Mesenchymal stem cell (in vitro differentiated cells and primary cell): ENCODE measurements at places on chromosomes 13 and 19.
A peak's percentile ranks its signal among the peaks of the same experiment; 100 is the strongest.

DNA sequence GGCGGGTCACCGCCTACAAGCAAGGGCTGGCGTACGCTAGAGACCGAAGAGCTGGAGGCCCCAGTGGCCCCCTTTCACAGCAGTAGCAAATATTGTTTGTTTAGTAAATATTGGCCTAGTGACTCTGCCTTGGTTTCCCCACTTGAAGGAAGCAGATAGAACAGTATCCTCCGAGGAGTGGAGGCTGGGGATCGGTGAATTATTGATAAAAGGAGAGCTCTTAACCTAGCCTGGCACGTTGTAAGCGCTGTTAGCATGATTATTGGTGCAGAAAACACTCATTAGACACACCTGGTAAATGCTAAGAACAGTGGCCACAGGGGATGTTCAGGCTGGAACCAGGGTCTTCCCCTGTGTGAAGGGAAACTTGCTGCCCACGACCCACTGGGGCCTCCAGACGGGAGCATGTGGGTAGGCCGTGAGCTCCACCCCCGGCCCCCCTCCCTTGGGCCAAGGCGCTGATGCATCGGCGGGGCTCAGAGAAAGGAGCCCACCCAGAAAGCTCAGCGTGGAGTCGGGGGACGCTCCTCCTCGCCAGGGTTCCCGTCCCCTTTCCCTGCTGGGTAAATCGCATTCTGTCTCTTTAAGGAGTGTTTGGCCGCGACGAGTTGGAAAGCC, 2.3 kb downstream of the IER2 start:
- H3K4me1 ChIP-seq = peaks cover 27% of the 10 kb centered on the region
- H3K36me3 ChIP-seq = peaks cover 8% of the 10 kb centered on the region
- H3K27ac ChIP-seq = peak overlapping the region; percentile 77
- H3K4me3 ChIP-seq = peak overlapping the region; percentile 46
- H3K27me3 ChIP-seq = no peaks in the 10 kb centered on the region

DNA sequence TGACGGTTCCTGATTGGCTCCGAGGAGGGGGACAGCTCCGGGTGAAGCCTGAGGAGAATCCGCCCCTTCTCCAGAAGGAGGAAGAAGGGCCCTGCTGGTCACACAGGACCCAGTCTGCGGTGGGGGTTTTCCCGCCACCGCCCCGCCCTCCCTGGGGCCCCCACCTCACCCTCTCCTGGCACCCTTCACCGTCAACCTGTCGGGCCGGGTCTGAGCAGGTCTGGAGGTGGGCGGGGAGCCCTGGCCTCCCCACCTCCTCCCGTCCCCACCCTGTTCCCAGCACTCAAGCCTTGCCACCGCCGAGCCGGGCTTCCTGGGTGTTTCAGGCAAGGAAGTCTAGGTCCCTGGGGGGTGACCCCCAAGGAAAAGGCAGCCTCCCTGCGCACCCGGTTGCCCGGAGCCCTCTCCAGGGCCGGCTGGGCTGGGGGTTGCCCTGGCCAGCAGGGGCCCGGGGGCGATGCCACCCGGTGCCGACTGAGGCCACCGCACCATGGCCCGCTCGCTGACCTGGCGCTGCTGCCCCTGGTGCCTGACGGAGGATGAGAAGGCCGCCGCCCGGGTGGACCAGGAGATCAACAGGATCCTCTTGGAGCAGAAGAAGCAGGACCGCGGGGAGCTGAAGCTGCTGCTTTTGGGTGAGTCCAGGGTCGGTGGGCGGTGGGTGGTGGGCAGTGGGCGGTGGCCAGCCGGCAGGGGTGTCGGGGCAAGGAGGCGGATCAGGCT, at the start of gene GNA15:
TSS of gene GNA15 (plus strand) at position 73 of the 723 bp plus-strand sequence. CDS start at position 491, 418 bp downstream.
- H3K4me3 ChIP-seq = no peak within 1 kb of the TSS
- H3K27me3 ChIP-seq = no peaks in the 10 kb centered on the region
- H3K36me3 ChIP-seq = no peaks in the 10 kb centered on the region
- peaks cover 10% of the 10 kb centered on the region for H3K4me1 ChIP-seq
- no peak for DNase-seq

GRCh38 chr19:2636897-2637683, 65.4 kb downstream of the GNG7 start:
- peaks cover 11% of the 10 kb centered on the region for H3K27me3 ChIP-seq
- H3K4me1 ChIP-seq = peaks cover 16% of the 10 kb centered on the region
- no peak overlapping the region for H3K4me3 ChIP-seq

DNA sequence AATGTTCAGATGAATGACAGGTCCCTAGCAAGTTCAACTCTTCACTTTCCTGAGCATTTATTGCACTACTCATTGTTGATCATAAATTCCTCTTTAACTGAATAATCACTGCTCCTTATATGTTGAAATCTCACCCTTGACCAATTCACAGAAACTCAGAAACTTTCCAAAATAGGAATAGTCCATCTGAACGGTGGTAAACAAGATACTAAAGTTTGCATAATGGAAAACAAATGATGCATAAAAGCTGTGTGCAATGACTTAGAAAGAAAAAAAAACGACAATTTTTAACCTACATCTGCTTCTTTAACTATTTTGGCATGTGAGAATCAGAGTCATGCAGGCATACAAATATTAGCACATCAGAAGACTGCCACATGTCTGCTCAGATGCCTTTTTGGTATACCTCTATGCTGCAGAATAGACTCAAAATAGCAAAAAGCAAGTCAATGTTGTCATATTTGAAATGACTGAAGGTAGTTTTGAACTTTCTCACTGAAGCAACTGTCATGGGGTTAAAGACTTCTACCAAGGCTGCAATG, 34.8 kb downstream of the SLC10A2 start:
- no peaks in the 10 kb centered on the region for H3K27me3 ChIP-seq
- H3K36me3 ChIP-seq = no peaks in the 10 kb centered on the region
- no peak overlapping the region for H3K27ac ChIP-seq
- no peak overlapping the region for H3K4me3 ChIP-seq

DNA sequence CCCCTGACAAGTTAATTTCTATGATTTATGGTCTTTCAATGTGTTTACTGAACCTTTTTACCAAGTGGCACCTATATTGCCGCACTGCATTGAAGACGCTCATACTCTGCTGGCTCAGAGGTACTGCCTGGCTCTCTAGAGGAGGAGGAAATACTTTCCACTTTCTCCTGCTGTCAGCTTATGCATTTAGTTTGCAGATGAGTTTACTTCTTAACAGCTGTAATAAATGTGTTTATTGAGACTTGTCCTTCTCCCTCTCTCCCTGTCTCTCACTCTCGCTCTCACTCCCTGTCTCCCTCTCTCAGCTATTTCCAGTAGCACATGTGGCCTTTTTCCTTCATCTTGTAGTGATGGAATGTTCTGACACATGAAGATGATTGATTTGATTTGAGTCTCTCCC, 60.3 kb upstream of the SPATA13 start:
- H3K4me1 ChIP-seq = peaks cover 2% of the 10 kb centered on the region
- no peak overlapping the region for H3K27ac ChIP-seq
- no peak for DNase-seq
- H3K27me3 ChIP-seq = peaks cover 6% of the 10 kb centered on the region
- H3K36me3 ChIP-seq = no peaks in the 10 kb centered on the region

- no peaks in the 10 kb centered on the region for H3K36me3 ChIP-seq
- no peak overlapping the region for H3K27ac ChIP-seq
- H3K4me3 ChIP-seq = no peak overlapping the region
- DNase-seq = peak; percentile 6
Observed at GRCh38 chr13:69585656-69586055, 522.0 kb upstream of the ATXN8OS start.

GRCh38 chr19:3224346-3225168, at the start of gene CELF5:
CELF5 (plus strand) TSS chr19:3224661; CDS start chr19:3224740, 79 bp downstream.
- H3K27me3 ChIP-seq = peaks cover 56% of the 10 kb centered on the region
- no peaks in the 10 kb centered on the region for H3K36me3 ChIP-seq
- H3K4me3 ChIP-seq = no peak within 1 kb of the TSS
- H3K4me1 ChIP-seq = peaks cover 11% of the 10 kb centered on the region
- H3K27ac ChIP-seq = no peak within 1 kb of the TSS

- no peak overlapping the region for H3K4me3 ChIP-seq
- H3K36me3 ChIP-seq = no peaks in the 10 kb centered on the region
- no peak overlapping the region for H3K27ac ChIP-seq
- DNase-seq = no peak
- no peaks in the 10 kb centered on the region for H3K4me1 ChIP-seq
Observed at GRCh38 chr13:76813891-76814290, 72.3 kb downstream of the KCTD12 start.

DNA sequence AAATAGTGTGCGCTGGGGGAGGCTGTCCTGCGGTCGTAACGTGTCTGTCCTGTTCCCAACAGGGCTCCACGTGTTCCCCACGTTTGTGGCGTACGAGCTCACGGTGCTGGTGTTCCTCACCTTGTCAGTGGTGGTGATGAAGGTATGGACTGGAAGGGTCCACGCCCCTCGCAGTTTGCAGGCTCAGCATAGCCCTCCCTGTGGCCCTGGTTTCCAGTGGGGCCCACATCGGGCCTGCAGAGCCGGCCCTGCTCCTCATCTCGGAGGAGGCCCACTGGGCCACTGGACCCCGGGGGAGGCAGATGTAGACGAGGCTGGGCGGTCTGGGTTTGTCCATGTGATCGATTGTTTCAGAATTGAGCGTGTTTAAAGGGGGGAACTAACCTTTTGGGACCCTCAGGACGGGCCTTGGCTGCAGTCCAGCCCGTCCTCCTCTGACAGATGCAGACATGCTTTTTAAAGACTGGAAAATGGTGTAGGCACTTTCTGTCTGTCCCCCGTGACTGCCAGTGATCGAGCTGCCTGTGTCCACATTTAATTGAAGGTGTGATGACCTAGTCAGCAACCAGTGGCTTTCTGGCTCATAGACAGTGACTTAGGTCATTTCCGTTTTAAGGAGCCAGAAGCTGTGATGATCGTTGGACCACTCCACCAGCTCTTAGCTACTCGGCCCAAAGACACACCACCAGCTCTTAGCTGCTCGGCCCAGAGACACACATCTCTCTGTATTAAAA, 37.1 kb upstream of the TFDP1 start:
- H3K27me3 ChIP-seq = no peaks in the 10 kb centered on the region
- peaks cover 54% of the 10 kb centered on the region for H3K4me1 ChIP-seq
- H3K27ac ChIP-seq = peak overlapping the region; percentile 85
- DNase-seq = no peak
- peak overlapping the region; percentile 38 for H3K4me3 ChIP-seq

DNA sequence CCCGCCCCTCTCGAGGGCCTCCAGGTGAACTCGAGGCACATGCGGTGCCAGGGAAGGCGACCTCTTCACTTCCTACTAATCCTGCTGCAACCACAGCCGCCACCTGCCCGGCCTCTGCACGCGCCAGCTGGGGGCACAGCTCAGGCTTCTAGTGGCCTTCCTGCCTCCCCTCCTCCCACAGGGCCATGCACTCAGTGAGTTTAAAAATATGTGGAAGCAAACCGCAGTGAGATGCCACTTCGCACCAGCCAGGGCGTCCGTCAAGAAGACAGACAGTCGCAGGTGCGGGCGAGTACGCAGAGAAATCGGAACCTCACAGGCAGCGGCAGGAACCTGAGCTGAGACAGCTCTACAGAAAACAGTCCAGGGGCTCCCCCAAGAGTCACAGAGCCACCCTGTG, 10.4 kb downstream of the LMNB2 start:
- no peak for DNase-seq
- H3K27ac ChIP-seq = no peak overlapping the region
- no peak overlapping the region for H3K4me3 ChIP-seq
- peaks cover 25% of the 10 kb centered on the region for H3K36me3 ChIP-seq
- peaks cover 6% of the 10 kb centered on the region for H3K4me1 ChIP-seq

- DNase-seq = no peak
- no peaks in the 10 kb centered on the region for H3K27me3 ChIP-seq
- no peak overlapping the region for H3K4me3 ChIP-seq
- no peaks in the 10 kb centered on the region for H3K4me1 ChIP-seq
- H3K36me3 ChIP-seq = no peaks in the 10 kb centered on the region
Observed at GRCh38 chr13:112141643-112142400, 74.9 kb downstream of the SOX1 start.

DNA sequence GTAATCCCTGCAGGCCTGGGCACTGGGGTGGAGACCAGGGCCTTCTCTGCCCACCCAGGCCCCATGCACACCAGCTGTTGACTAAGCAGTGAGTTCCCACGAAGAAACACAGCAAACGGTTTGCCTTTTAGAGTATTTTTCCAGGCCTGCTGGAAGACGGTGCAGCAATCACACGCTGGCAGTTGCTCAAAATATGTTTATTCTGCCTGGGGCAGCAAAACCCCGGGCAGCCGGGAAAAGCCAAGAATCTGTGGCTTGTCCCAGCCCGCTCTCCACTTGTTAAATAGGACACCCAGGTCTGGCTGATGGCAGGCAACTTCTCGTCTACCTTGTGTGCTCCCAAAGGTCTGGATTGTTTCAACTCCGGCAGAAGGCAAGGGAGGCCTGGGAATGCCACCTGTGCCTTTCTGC, 40.8 kb downstream of the GGACT start:
- H3K4me3 ChIP-seq = no peak overlapping the region
- peaks cover 26% of the 10 kb centered on the region for H3K4me1 ChIP-seq
- peaks cover 9% of the 10 kb centered on the region for H3K36me3 ChIP-seq
- peak; percentile 24 for DNase-seq

DNA sequence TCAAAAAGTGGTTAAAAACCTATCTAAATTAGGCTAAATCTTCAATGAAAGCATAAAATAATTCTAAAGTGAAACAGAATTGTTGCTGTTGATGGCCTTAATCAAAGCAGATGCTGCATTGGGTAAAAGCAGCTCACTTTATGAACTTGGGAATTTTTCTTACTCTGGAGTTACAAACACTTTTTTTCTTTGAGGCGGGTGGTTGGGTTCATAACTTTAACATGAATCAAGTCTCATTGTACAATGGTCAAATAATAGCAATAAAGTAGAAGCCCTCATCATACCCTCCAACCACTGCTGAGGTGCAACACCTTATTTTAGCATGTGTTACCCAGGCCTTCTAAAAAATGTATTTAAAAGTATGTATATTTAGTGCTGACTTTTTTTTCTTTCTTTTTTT, 29.1 kb downstream of the NUP58 start:
- no peaks in the 10 kb centered on the region for H3K27me3 ChIP-seq
- H3K27ac ChIP-seq = no peak overlapping the region
- DNase-seq = peak; percentile 39
- no peak overlapping the region for H3K4me3 ChIP-seq
- peaks cover 87% of the 10 kb centered on the region for H3K36me3 ChIP-seq
- H3K4me1 ChIP-seq = peaks cover 3% of the 10 kb centered on the region

GRCh38 chr19:10379880-10380312, 476 bp downstream of the TYK2 start:
- DNase-seq = no peak
- H3K4me1 ChIP-seq = peaks cover 12% of the 10 kb centered on the region
- H3K27me3 ChIP-seq = no peaks in the 10 kb centered on the region
- H3K27ac ChIP-seq = peak overlapping the region; percentile 37
- peak overlapping the region; percentile 94 for H3K4me3 ChIP-seq
- peaks cover 17% of the 10 kb centered on the region for H3K36me3 ChIP-seq

- no peak overlapping the region for H3K27ac ChIP-seq
- H3K27me3 ChIP-seq = no peaks in the 10 kb centered on the region
- no peak overlapping the region for H3K4me3 ChIP-seq
- no peak for DNase-seq
- H3K4me1 ChIP-seq = no peaks in the 10 kb centered on the region
- H3K36me3 ChIP-seq = no peaks in the 10 kb centered on the region
Observed at GRCh38 chr13:73065036-73065435, 6.2 kb downstream of the KLF5 start.

- peak; percentile 5 for DNase-seq
- peaks cover 21% of the 10 kb centered on the region for H3K4me1 ChIP-seq
- H3K27ac ChIP-seq = no peak within 1 kb of the TSS
- H3K36me3 ChIP-seq = peaks cover 5% of the 10 kb centered on the region
Observed at GRCh38 chr19:11480715-11481533, at the start of gene ELAVL3. ELAVL3 (minus strand) TSS chr19:11481046; CDS start chr19:11480608, 438 bp downstream.
